ENCODE measurements at places on chromosomes 2 and 18.

DNA sequence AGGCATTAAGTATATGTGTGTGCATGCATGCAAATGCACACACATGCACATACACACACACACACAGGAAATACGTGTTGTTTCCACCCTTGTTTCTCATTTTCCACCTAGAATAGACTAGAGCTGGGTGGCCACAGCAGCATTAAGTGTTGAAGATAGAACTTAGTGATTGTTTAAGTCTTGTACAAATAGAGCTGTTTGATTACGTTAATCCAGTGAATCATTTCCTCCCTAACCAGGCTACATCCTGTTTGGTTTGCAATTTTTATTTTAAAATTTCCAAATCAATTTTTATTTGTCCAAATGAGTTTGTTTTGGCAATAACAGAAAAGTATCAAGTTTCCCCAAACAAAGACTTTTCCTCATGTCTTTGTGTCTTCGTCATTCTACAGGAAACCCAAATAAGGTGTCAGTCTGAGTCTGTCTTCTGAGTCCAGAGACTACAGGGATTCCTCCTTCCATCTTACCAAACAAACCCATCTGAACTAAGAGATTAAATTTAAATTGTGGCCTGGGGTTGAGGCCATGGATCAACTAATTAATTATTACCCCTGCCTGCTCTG, 74.6 kb upstream of the GALNT5 start:
- DNase-seq, result no peak

DNA sequence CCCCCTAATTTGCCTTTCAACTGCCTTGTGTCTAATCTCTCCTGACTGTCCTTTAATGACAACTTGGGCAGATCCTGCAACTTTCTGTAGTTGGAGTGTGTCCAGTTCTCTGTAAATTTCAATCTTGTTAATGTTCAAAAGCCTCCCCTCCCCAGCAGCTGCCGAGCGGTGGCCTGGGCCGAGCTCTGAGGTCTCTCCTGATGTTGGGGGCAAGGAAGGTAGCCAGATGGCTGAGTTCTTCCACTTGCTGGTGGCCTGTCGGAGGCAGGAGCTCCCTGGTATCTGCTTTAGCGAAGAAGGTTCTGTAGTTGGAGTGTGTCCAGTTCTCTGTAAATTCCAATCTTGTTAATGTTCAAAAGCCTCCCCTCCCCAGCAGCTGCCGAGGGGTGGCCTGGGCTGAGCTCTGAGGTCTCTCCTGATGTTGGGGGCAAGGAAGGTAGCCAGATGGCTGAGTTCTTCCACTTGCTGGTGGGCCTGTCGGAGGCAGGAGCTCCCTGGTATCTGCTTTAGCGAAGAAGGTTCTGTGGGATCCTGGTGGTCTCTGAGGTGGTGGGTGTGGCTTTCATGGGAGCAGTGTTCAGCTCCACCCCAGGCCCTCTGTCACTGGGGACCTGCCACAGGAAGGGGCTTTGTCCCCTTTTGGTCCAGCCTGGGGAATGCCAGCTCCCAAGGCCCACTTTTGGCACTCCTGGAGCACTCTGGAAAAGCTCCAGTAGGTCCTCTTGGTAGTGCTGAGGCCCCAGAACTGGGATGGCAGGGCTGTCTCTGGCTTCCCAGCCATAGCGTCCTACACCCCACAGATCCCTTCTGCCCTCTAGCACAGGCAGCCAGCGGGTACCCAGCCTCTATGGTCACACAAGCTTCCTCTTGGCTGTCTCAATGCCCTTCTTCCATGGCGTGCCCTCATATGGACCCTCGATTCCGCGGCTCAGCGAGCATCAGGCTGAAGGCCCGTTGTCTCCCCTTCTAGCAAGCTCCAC, 211.9 kb downstream of the ALPK2 start:
- DNase-seq, result no peak

DNA sequence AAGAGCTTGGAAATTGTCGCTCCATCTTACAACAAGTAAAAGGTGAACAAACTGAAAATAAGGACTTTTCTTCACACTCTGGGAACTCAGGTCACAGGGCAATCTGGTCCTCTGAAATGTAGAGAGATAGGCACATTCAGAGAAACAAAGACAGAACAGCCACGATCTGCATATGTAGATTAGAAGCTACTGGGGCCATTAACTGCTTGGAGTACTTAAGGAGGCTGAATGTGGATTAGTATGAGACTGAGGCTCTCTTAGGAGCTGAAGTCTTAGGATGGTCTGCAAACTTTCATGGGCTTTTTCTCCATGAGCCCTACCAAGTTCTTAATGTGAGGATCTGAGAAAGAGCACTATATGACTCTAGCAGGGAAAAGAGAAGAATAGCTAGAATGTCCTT, 265.3 kb upstream of the NXPH2 start:
- DNase-seq, result no peak

- DNase-seq, result no peak
Observed at GRCh38 chr2:133710613-133711012, 142.3 kb upstream of the NCKAP5 start.

DNA sequence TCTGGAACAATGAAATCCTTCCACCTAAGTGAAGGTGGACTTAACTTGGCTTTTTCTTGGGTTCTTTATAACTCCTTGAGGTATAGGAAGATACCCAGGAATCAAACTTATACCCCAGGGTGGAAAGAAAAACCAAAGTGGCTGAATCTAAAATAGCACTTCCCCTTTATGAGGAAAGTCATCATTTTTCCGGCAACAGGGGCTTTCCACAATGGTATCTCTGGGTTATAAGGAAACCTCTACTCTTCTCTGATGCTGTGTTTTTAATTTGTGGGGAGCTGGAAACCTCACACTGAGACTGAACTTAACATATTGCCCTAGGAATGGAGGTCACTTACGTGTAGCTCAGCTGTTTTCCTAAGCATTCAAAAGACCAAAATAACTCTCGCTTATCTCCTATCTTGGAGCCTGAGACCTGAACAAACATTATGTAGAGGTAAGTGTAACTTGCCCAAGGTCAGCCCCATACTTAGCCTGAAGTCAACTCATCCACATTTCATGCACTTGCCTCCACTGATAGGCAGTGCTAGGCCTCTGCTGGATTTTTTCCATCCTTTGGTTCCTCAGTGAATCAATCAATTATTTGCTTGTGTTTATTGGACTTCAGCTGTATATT, 117.9 kb downstream of the SETBP1 start:
- no peak for DNase-seq

- no peak for DNase-seq
Observed at GRCh38 chr2:108403494-108403893, 25.7 kb downstream of the SULT1C4 start.

Data from activated CD4-positive, alpha-beta T cell treated with anti-CD3 and anti-CD28 coated beads, Interleukin-2, amount 50 U/mL, for 48 hours (primary cell).